Lung (tissue), 17 donors: ENCODE measurements at places on chromosomes 1 and 21. TPM values are rescaled to one million over a fixed set of nuclear protein-coding genes. Genes with fewer than 3 reads are reported as not detected.

DNA sequence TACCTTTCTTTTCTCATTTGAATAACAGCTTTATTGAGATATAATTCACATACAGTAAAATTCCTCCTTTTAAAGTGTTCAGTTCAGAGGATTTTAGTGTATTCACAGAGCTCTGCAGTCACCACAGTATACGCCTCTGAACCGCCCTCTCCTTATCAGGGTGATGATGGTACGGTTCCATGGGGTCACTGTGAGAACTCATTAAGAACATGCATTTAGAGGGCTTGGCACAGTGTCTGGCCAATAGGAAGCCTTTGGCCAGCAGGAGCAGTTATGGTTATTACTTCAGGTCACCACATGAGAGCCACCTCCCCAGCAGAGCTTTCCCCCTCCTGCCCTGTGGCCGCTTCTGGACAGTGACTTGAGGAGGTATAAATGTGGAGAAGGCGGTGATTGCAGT is 27.3 kb downstream of the KCNQ4 start:
- no peak for DNase-seq

DNA sequence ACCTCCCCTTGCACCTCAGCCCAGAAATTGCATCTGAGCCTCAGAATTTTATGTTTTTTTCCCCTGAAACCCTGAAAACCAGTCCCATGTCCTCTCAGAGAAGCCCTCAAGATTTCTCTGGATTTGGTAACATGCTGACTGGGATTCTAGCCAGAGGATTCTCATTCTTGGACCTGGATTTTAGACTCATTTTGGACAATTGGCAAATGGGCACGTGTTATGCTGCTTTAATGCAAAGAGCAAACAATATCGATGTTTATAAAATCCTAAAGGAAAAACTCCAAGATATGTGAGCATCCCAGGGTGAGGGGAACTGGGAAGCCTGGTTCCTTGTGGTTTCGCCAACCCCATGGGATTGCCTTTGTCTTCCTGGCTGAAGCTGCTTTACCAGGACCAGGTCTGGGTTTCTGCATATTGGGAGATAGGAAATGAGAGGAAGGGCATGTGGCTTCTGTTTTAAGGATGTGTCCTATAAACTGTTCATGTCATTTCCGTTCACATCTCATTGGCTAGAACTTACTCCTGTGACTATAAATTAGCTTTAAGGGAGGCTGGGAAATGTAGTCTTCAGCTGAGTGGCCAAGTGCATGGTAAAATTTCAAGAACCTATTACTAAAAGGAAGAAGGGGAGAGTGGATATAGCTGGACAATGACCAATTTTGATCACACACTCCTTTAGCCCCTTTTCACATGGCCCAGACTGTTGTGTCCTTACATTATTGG is 27.2 kb upstream of the BCL10 start:
- no peak for DNase-seq

- DNase-seq: no peak
Measured at GRCh38 chr1:222006715-222007114, 264.8 kb upstream of the DUSP10 start.

The COL24A1 gene
- total RNA-seq: 0.92 TPM

The IL20 gene
- not detected for total RNA-seq

The PTGER3 gene
- 1.7 TPM for total RNA-seq
